ENCODE measurements at places on chromosomes 4 and X.

DNA sequence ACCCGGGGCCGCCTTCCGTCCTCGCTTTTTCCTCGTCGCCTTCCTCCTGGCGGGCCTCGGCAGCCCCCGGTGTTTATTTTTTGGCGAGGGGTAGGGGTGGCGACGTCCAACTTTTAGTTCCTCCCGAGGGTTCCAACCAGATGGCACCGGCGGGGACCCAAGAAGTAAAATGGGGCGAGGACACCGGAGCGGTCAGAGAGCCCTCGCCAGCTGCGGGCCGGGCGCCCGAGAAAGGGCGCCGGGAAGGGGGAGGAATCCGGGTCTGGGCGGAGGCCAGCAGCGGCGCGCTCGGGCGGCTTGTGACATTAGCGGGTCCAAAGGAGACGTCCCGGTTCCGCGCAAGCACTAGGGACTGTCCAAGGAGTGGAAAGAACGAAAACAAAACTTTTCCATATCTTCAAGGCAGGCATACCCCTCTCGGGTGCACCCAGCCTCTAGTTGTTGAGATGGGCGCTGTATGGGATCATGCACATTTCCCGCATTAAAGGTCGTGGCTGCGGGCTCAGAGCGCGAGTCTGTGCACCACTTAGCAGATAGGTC lies 691 bp upstream of the USP46 start:
- no peak for DNase-seq

GRCh38 chrX:264634-265455 lies 16.3 kb upstream of the PLCXD1 start:
- no peak for DNase-seq

- no peak for DNase-seq
These were observed 3.0 kb upstream of the SHOX start for GRCh38 chrX:627510-627981.

DNA sequence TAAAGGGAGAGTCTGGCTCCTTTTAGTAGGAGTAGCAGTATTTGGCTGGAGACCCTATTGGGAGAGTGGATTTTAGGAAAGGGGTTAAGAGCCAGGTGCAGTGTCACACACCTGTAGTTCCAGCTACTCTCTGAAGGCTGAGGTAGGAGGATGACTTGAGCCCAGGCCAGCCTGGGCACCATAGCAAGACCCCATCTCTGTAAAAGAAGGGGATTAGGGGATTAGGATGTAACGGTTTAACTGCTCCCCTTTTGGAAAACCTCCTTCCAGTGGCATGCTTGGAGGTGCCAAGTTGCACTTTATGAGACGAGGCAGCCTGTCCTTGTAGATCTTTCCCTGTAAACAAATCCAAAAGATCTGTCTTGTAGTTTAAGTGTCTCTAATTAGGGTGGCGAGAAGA lies 140.0 kb downstream of the KLHL8 start:
- DNase-seq = no peak

DNA sequence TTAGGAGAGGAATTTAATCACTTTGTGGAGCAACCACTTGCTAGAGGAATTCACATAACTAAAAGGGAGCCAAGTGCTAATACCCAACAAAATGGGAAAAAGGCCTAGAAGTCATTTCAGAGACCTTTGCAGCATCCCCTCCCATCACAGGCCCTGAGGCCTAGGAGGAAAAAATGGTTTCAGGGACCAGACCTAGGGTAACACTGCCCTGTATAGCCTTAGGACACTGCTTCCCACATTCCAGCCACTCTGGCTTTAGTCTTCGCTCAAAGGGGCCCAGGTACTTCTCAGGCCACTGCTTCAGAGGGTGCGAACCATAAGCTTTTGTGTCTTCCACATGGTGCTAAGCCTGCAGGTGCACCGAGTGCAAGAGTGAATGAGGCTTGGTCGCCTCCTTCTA lies 19.1 kb downstream of the SPANXN2 start:
- no peak for DNase-seq

DNA sequence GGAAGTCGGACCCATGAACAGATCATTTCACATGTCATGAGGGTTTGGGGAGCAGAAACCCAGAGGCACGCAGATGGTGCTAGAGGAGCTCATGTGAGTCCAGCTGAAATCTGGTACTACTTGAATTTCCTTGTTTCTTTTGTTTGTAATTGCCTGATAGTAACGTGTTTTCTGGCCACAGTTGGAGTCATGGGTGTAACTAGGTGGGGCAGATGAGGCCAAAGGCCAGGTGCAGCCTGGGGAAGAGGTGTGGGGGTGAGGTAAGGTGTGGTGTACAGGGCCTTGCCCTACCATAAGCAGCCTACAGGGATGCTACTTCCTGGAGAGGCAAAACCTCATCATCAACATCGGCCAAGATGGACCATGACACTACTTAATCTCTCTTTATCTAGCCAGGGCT lies 271.4 kb downstream of the PTTG2 start:
- DNase-seq = no peak

- DNase-seq = no peak
These were observed 907.6 kb downstream of the FSTL5 start for GRCh38 chr4:161256172-161256571.
